ENCODE measurements at places on chromosomes 4 and X.

DNA sequence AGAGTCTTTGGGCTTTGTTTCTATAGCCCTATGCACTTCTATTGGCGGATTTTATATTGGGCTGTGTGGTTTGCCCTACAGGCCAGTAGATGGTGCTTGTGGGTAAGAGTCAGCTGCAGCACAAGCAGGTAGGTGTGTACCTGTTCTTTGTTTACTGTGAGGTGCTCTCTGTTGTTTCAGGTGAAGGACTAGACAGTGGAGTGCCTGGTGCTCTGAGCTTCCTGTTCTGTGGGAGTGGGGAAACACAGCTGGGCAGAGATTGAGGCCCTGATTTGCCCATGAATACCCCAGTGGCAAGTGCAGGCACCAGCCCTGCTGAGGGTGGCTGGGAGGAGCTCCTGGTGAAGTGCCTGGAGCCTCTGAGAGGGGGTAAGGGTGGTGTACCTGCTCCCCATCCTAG is 26.3 kb upstream of the UCP1 start:
- DNase-seq, result no peak

- no peak for DNase-seq
Observed at GRCh38 chrX:154412468-154412867, 1.1 kb downstream of the TAFAZZIN start.

GRCh38 chr4:4876945-4877661 is 17.6 kb downstream of the MSX1 start:
- no peak for DNase-seq

GRCh38 chr4:61543976-61544375 is 343.9 kb downstream of the ADGRL3 start:
- DNase-seq, result no peak

GRCh38 chr4:151934766-151935165 is 174.0 kb upstream of the GATB start:
- no peak for DNase-seq

DNA sequence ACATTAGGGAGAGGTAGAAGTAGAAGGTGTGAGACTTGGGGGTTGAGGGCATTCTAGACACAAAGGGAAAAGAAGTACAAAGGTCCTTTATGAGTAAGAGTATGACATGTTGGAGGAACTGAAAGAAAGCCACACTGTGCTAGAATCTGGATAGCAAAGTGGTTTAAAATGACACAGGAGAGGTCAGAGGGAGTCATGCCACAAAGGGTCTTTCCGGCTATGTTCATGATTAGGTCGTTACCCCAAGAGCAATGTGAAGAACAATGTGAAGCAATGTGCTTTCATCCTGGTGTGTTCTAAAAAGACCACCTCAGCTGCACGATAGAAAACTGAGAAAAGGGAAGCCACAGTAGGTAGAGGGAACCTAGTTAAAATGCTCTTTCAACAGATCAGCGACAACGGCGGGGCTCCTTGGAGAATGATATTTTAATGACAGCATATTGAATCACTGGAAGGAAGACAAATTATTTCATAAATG is 29.2 kb downstream of the SMIM14 start:
- no peak for DNase-seq

DNA sequence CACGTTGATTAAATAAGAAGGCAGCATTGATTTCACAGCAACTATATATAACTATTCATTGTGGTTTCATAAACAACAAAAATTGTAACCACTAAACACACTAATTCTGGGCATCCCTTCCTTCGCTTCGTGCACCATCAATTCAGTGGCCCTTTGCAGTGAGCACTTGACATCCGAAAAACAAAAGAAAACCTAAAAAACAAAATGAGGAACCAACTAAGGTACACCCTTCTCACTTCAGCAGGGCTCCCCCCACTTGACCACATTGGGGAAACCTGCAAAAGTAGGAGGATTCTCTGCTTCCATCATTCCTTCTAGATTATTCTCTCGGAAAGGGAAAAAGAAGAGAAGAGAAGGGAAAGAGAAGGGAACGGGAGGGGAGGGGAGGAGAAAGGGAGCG is 28.3 kb downstream of the NBDY start:
- no peak for DNase-seq

GRCh38 chrX:1012678-1013300 is 199.7 kb downstream of the CRLF2 start:
- no peak for DNase-seq

DNA sequence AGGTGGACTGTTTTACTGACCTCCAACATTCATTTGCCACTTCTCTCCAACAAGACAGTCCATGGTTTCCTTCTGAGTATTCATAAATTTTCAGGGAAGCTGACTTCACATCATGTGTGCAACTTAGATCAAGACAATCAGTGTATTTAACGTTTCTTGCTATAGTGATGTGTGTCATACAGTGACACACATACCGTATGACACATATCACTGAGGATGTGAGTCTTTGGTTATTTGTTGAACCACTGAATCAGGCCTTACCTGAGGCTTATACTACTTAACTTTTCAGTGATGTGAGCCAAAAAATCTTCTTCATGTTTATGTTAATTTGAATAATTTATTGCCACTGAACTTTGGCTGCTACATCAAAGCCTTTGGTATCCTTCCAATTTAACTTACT is 166.8 kb downstream of the BMPR1B start:
- DNase-seq, result no peak

DNA sequence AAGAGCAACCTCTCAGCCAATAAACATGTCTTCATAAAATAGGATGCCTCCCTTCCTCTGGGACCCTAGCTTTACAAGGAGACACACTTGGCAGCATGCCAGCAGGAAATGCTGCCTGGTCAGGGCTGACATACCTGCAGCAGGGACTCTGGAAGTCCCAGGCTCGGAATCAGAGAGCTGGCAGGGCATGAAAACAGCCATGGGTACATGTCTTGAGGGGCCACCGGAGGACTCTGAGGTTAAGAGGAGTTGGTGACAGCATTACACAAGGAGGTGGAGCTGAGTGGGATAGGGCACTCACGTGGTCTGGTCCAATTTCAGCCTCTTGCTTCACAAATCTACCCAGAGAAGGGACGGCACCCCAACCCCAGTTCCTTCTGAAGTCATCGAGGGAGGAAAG is 15.7 kb downstream of the MSX1 start:
- DNase-seq, result no peak

DNA sequence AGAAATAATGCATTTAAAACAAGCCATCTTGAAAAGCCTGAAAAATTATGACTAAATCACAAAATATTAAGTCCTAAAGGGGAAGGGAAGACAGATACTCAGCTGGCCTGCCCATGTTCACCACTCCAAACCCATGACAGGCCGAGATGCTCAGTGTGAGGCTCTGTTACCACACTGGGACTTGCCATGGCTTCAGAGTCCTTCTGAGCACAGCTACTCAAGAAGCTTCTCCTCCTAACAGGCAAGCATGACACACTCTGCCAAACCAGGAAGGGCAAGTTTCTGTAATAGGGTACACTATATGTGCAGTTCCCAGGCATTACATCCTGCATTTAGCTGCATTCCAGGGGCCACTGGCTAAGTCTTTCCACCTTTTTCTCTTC is 34.0 kb upstream of the CYBB start:
- DNase-seq, result no peak

- DNase-seq, result peak; percentile 73
Observed at GRCh38 chr4:108172753-108173598, 4.2 kb upstream of the LEF1 start.

DNA sequence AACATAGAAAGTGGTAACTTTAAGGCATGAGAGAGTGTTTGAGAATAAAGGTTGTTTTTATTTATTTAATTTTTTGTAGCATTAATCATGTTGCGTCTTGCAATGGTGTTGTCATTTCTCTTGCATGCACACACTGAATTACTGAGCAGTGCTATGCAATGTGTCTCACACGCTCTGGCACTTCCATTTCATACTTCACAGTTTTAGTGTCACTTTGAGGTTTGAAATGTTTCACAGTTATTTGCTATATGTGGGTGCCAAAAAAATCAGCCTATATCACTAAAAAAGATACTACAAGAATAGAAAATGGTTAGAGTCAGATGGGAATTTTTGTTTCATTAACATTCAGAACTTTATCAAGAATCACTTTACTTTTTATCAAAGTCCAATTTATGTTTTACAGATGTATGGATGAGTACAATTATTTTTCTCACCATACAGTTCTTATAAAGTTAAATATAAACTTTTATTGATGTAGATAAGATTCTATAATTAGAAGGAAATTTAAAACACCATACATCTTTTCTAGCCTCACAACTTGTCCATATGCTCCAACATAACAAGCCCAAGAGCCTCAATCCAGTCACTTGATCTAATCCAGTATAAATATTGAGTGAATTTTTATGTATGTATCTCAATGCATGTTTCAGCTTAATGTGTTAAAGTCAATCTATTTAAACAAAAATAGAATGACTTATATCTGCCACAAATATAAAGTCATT is 114.0 kb downstream of the IQCM start:
- no peak for DNase-seq

DNA sequence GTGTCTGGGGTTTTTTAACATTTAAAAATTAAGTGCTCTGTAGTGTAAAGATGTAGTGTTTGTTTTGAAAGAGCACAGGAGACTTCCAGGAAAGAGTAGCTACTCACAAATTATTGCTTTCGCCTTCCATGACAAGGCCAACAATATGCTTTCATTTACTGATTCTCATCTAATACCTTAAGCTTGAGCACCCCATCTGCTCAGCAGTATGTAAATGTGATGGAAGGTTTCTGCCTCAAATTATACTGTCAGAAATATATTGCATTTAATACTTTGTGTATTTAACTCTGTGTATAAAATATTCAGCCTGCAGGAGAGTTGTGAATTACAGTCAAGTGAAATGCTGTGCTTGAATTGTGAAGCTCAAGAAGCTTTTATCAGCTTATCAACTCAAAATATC is 296.3 kb upstream of the ATOH1 start:
- DNase-seq, result no peak

DNA sequence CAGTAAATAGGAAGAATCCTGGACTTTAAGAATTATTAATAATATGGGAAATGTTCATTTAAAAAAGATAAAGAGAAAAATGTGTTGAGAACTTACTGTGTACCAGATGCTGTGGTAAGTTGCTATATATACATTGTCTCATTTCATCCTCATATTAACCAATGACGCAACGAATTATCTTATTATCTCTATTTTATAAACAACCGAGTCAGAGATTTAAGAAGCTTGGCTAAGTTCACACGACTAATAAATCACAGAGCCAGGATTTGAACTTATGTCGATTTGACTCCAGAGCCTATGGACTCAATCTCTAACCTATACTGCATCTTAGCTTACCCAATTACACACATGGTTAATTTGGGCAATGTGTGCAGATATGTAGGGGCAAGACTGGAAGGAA is 15.5 kb upstream of the DCTD start:
- DNase-seq, result no peak

DNA sequence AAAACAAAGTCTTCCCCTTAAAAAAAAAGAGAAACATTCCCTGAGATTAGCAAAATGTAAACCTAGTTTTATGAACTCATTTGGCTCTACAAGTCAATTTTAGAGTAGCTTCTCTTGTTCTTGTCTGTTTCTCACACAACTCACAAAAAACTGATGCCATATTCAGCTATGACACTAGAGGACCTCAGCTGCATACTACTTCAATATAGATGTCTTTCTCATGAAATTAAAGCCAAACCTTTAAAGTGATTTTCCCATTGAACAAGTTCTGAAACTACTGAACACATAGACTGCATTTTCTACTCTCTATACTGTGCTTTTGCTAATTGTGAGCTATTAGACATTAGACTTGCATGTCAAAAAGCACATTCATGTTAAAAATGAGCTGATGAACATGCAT is 49.8 kb downstream of the TBCK start:
- DNase-seq, result no peak

- no peak for DNase-seq
Observed at GRCh38 chr4:11878241-11878640, 449.5 kb upstream of the HS3ST1 start.

DNA sequence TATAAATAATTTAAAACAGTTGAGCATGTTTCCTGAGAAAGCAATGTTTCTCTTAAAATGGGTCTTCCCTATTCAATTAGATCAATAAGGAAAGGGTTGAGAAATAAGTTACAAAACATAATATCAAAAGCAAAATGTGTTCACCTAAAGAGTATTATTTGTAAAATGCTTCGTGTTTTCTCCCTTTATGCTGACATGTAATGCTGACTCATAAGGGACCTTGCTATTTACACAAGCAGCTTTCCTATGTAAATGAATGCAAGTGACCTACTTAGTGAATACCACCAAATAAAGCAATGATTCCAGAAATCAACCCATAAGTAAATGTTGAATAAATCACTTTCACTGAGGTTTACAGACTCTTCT is 91.5 kb downstream of the ELOVL6 start:
- no peak for DNase-seq

- no peak for DNase-seq
Observed at GRCh38 chrX:129641941-129642340, 12.8 kb downstream of the APLN start.

GRCh38 chr4:128565565-128566186 is 243.8 kb upstream of the JADE1 start:
- no peak for DNase-seq

- DNase-seq, result no peak
Observed at GRCh38 chr4:22196551-22196950, 248.0 kb upstream of the KCNIP4 start.

DNA sequence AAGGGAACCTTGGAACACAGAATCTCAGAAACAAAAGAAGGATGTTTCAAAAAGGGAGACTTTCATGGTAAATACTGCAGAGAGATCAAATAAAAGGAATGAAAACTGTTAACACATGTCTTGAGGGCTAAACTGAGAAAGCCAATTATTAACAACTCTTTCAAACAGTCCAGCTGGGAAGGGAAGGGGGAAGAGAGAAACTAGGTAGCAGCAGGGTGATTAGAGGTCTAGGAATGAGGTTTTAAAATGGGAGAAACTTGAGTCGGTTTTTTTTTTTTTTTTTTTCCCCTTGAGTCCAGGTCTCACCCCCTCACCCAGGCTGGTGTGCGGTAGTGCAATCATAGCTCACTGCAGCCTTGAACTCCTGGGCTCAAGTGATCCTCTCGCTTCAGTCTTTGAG is 4.3 kb downstream of the BCLAF3 start:
- no peak for DNase-seq

- DNase-seq, result no peak
Observed at GRCh38 chr4:79563219-79563618, 155.2 kb upstream of the GK2 start.
